Bronchial epithelial cell (primary cell): ENCODE measurements at places on chromosomes 2 and 18.
A peak's percentile ranks its signal among the peaks of the same experiment; 100 is the strongest.

DNA sequence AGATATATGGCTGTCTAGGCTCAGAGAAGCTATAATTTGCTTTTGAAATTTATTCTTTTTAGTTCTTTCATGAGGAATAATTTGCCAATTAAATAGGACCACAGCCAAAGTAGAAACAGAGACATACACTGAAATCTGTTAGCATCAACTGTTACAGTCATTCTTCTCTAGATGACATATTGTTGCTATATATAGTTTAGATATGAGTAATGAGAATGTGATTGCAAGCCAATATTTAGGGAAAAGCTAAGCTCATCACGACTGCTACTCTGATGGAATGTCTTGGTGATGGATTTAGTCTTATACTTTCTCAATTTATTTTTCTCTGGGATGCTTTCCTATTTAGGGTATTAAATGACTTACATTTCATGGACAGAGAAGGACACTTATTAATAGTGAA lies 259.1 kb downstream of the LNPK start:
- DNase-seq: no peak

DNA sequence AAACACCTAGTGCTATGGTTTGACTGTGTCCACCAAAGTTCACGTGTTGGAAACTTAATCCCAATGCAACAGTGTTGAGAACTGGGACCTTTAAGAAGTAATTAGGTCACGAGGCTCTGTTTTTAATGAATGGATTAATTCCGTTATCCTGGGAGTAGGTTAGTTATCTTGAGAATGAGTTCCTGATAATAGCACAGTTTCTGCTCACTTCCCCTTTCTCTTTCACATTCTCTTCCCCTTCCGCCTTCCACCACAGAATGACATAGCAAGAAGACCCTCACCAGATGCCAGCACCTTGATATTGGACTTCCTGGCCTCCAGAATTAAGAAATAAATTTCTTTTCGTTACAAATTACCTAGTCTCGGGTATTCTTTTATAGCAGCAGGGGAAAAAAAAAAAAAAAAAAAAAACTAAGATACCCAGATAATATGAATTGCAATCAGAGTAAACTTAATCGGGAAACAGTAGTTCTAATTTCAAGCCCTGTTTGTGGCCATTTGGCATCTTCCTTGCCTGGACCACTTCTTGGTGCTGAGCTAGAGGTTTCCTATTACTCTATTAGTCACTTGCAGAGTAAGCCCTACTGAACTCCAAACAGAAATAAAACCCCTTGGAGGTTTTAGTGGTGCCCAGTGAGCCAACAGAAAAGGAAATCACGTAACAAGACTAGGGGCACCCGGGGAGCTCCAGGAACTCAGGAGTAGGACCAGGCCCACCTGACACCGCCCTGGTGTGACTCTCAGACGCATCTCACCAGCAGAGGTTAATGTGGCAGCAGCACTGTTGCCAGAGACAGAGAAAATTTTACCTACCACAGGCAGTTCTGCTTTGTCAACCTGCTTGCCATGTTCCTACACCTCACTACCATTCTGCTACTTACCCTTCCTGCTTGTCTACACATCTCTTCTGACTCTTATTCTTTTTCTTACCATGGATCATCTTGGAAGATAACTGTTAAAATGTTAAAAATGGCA lies 147.6 kb upstream of the CAB39 start:
- peak; percentile 33 for DNase-seq

GRCh38 chr2:140154271-140154670 lies 1374.1 kb upstream of the NXPH2 start:
- DNase-seq: no peak

GRCh38 chr2:236167297-236168109 lies 683 bp downstream of the GBX2 start:
- DNase-seq: no peak

GRCh38 chr18:80231151-80231550 lies 16.2 kb downstream of the PARD6G start:
- no peak for DNase-seq

GRCh38 chr2:147099845-147100244 lies 745.0 kb upstream of the ACVR2A start:
- peak; percentile 68 for DNase-seq

DNA sequence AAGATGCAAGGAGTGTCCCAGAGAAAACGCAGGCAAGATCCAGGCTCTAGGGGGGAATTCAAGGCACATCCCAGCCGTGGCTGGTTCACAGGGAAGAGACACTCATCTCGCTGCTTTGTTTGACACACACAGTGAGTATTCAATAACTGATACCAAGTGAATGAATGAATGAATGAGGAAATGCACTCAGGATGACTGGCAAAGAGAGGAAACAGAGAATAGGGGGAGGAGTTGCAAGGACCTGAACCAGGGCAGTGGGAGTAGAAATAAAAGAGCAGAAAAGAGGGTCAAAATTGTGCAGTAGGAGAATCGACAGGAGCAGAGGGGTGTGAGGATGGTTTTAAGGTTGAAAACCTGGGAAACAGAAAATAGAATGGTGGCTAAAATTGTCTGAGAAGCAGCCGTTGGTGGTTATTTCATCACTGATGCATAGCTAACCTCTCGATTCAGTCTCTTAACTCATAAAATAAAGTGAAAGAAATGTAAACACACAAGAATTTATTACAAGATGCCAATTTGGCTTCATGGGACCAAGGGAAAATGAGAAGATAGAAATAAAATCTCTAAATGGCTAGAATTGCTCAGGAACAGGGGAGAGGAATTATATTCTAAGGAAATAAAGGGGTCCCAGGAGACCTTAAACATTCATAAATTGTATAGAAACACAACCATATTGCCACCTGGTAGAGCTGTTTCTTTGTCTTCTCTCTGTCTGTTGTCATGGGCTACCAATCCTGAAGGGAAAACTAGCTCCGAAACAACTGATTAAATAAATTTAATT lies 63.9 kb upstream of the PHLPP1 start:
- no peak for DNase-seq

DNA sequence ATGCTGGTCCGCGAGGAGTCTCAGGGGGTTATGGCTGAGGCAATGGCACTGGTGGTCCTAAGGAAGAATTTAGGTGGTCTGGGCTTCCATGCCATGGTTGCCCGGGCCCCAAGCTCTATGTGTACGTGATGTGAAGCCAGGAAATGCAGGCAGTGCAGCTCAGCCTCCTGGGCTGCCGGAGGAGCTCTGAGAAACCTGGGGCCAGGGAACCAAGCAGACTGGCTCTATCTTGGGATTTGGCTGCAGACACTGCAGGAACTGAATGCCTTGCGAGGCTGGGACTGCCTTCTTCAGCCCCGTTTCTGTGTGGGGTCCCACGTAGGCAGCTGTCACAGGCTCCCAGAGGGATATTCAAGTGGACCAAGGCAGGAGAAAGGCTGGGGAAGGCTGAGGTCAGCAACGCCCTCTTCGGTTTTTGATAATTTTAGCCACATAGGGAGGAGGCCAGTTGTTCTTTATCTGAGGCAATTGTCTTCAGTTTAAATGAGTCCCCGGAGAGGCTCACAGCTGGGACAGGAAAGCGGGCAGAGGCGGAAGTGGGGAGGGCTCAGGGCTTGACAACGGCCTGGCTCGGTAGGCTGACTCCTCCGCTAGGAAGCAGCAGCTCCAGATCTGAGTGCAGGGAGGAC lies 77.7 kb downstream of the RHOB start:
- no peak for DNase-seq

GRCh38 chr2:173235947-173236803 lies 118.5 kb upstream of the CDCA7 start:
- no peak for DNase-seq

DNA sequence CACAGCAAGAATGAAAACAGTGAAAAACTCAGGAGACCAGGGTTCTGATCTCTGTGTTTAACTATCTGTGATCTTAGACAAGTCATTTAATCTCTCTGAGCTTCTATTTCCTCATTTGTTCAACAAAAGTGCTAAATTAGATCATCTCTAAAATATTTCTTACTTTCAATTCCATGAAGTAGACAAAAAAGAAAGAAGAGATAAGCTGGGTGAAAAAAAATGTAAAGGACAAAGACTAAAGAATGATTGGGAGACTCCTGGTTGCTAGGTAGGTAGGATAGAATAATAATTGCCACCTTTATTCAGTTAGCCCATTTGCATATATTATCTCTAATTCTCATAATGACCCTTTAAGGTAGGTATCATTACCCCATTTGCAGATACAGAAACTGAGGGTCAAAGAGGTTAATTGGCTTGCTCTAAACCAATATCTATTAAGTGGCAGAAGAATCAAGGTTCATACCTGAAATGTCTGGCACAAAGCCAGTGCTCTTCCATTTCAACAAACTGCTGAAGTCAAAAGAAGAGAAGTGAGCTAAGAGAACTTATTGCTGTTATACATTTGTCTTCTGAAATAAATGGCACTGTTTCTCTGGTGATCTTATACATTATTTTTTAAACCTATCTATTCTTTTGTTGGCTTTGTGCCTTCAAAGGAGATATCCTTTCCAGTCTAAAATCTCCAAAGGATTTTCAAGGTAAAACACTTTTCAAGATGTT lies 141.7 kb downstream of the OTX1 start:
- DNase-seq: peak; percentile 2

DNA sequence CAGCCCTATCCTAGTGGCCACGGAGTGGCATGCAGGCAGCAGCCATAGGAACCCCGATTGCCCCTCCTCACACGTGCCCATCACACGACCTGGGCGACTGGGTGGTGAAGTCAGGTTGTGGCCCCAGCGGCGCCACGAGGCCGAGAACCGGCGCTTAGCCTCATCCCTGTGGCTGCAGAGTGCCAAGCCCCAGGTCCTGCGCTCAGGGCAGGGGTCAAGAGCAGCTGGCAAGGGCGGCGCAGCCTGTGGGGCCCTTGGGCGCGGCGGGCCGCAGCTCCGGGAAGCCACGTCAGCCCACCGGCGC lies 73.3 kb downstream of the RPIA start:
- no peak for DNase-seq

- DNase-seq: no peak
Measured at GRCh38 chr18:1663879-1664705, 759.4 kb downstream of the ADCYAP1 start.

DNA sequence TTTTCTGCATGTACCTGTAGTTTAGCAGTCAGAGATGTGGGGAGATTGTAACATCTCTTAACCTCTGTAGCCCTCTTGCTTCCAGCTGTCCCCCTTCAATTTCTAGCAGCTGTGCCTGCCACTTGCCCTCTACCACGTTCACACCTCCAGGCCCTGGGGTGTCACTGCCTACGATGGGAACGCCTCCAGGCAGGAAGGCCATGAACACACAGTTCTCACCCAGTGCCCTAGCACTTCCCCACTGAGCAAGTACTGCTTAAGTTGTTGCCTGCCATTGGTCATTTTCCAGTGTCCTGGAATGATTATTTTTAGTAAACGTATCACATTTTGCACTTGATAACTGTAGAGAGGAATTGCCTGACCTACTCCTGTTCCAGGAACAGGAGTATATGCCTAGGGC lies 77.1 kb upstream of the B3GNT7 start:
- no peak for DNase-seq

DNA sequence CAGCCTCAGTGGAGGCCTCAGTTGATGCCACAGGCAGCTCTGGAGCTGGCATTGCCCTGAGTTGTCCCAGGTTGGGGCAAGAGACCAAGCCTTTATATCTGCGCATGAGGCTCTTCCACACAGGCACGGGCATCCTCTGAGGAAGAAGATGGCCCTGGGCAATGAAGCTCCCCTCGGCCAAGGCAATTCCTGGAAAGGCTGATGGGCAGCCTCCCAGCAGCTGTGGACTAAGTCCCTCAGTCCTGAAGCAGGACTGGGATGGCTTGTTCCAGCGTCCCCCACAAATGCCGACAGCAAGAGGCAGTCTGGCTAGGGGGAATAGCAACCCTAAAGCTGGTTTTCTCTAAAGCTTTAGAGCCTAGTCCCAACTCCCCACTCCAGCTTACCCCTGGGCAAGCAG lies 90.0 kb downstream of the TFCP2L1 start:
- DNase-seq: no peak

DNA sequence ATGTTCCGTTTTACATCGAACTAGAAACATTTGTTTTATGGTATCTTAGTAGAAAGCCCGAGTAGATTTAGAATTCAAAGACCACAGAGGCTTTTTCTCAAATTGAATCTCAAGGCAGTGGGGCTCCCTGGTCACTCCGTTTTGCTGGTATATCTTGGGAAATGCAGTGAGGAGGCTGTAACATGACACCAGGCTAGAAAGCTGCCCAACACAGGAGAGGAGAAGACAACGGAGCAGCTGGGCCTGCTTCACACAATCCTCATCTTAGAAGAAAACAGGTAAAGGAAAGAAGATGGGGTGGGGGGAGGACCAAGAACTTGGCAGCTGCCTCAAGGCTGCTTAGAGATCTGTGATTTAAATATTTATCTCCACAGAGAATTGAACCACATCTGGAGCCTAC lies 38.3 kb upstream of the EPB41L3 start:
- DNase-seq: no peak

GRCh38 chr2:14677039-14677438 lies 44.5 kb downstream of the LRATD1 start:
- no peak for DNase-seq

- DNase-seq: no peak
Measured at GRCh38 chr2:36634981-36635597, 37.1 kb upstream of the FEZ2 start.

DNA sequence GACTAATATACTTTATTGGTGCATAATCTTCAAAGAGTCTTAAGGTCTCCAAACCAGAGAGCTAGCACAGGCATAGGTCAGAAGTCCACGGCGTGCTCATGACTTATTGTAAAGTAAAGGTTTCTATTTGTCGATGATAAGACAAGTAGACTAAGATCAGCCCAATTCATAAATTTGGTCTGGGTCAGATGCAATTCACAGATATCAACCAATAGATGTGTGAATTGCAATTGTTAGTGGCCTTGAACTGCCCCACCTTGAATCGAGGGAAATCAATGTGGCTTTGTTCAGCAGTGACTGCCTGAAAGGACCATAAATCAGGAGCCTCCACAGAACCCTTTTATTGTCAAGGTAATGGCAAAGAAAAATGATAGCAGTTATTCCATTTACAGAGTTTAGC lies 39.1 kb upstream of the CPS1 start:
- DNase-seq: no peak
